ENCODE measurements at places on chromosomes 5 and 9.
A peak's percentile ranks its signal among the peaks of the same experiment; 100 is the strongest.

- DNase-seq: no peak
Measured at GRCh38 chr9:121717141-121717991, 65.9 kb downstream of the DAB2IP start.

- no peak for DNase-seq
Measured at GRCh38 chr5:158797498-158797845, 302.2 kb downstream of the EBF1 start.

- no peak for DNase-seq
Measured at GRCh38 chr5:43485406-43485805, 1.7 kb upstream of the TMEM267 start.

DNA sequence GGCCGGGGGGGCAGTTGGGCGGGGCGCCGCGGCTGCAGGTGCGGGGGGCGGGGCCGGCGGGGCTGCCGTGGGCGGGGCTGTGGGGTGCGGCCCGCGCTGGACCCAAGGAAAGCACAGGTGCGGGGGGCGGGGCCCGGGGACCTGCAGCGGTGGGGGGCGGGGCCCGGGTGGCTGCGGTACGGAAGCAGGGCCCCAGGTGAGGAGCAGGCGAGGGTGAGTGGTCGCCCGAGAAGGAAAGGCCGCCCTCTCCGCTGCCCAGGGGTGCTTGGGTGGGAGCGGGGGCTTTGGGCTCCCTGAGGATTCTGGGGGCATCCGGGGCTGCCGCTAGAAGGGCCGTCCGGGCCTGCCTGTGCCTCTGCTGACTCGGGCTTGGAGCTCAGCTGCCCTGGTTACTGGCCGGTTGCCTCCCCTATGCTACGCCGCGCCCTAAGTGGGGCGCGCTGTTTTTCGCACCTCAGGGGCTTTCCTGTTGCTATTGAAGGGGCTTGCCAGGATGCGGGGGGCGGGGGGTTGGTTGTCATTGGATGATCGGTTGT, 767 bp downstream of the RALGPS1 start:
- peak; percentile 17 for DNase-seq

GRCh38 chr9:81631218-81631745, 58.1 kb downstream of the TLE1 start:
- no peak for DNase-seq

- no peak for DNase-seq
Measured at GRCh38 chr9:2726650-2727340, 9.5 kb downstream of the KCNV2 start.

DNA sequence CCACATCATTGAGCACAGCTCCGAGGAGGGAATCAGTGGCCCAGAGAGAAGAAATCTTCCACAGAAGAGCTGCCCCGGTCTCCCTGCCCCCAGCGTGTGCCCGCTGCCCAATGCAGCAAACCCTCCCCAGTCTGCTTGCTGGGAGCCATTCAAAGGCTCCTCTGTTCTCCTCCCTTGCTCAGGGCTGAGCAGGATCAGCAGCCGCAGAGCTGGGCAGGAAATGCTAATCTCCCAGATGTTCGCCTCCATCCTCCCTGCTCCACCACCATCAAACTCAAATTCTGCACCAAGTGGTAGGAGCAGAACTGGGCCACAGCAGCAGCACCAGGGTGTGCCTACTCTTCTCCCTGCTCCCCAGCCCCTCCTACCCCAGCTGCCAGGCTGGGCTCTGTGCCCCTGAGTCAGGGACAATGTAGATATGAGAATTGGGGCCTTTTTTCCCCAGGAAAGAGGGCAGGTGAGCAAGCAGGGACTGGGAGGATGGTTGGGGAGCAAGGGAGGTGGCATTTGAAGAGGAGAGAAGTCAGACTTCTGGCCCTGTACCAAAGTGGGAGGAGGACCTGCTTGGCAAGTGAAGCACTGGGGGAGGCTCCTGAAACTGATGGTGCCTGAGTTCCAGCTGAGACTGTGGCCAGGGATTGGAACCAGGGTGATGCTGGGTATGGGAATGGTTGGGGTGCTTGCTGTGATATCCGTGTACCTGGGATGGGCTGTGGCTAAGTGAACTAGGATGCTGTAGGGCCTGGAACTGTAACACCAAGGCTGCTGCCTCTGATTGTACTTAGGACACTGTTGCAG, 1.9 kb upstream of the PCDH1 start:
- no peak for DNase-seq

GRCh38 chr5:151700820-151701219, 14.1 kb upstream of the SPARC start:
- no peak for DNase-seq

GRCh38 chr5:124724357-124725039, 21.9 kb downstream of the ZNF608 start:
- no peak for DNase-seq
